ENCODE measurements at places on chromosomes 3 and 15.

GRCh38 chr3:4493941-4494894 is 1.1 kb downstream of the ITPR1 start:
- peak; percentile 83 for DNase-seq

GRCh38 chr3:158097593-158098308 is 8.5 kb downstream of the SHOX2 start:
- DNase-seq = peak; percentile 92

GRCh38 chr3:157064402-157064801 is 95.5 kb downstream of the CCNL1 start:
- DNase-seq = no peak

DNA sequence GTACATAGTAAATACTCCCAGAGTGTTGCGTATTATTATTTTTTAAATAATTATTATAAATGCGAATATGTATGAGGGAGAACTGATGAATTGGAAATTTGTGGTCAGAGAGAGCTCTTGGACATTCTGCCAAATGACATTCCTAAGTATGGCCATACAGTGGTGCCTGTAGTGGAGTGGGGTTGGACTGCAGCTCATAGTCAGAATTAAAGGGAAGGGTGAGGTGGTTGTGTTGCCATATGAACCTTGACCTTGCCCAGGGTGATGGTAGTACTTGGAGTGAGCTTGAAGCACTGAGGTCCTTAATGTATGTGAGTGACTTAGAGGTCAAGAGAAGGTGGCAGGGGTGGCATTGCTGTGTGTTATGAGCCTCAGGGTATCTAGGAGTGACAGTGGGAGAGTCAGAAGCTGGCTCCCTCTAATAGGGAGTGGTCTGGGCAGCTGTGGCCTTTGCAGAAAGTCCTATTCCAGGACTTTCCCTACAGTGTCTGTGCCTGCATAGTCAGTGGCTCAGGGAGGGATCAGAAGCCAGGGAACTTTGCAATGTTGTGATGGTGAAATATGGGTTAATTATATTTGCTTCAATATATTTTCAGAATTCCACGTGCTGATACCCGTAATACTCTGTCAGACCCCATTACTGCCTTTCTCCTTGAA is 26.2 kb downstream of the PDE8A start:
- DNase-seq = no peak

DNA sequence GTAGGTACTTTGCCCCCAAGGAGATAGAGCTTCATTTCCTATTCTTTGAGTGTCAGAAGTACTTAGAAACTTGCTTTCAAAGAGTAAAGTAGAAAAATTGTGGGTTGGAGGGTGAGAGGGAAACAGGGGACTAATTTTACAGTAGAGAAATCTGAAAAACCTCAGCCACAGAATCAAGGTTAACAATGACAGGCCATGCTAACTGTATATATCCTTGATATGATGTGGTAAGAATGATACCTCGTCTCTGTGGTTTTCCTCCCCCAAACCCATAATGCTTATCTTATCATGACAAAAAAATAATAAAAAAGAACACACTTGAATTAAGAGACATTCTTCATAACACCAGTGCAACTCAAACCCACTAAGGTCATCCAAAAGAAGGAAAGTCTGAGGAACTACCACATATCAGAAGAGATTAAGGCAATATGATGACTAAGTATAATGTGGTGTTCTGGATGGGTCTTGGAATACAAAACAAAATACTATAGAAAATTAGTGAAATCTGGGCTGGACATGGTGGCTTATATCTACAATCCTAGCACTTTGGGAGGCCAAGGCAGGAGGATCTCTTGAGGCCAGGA is 360.4 kb downstream of the ULK4 start:
- no peak for DNase-seq

GRCh38 chr15:87547470-87548181 is 708.9 kb downstream of the NTRK3 start:
- no peak for DNase-seq

- no peak for DNase-seq
Observed at GRCh38 chr3:77449459-77450350, 409.8 kb downstream of the ROBO2 start.
